ENCODE measurements at places on chromosomes 13 and 19.
A peak's percentile ranks its signal among the peaks of the same experiment; 100 is the strongest.

GRCh38 chr19:46913852-46914430, 53.1 kb downstream of the ARHGAP35 start:
- DNase-seq = peak; percentile 80

GRCh38 chr13:24187185-24187584, 26.7 kb downstream of the SPATA13 start:
- peak; percentile 36 for DNase-seq

DNA sequence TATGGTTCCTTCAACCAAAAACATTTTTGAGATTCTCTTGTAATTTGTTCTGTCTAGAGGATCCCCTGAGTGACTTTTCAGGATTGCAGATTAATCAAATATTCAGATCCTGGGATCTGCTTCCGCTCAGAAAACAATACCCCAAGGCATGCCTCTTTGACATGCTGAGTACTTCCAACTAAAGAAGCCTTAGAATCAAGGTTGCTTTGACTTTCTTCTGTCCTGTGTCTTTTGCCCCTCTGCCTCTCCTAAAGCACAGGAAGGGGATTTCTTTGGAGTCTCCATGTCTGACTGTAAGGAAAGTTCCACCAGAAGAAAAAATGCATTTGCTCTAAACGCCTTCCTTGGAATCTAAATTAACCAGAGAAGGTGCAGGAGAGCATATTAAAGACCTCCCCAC, 431.5 kb downstream of the FGF14 start:
- DNase-seq = no peak

GRCh38 chr19:1171755-1172352, 2.2 kb downstream of the SBNO2 start:
- DNase-seq = no peak

- DNase-seq = no peak
Measured at GRCh38 chr13:110227864-110228643, 78.9 kb downstream of the COL4A1 start.

DNA sequence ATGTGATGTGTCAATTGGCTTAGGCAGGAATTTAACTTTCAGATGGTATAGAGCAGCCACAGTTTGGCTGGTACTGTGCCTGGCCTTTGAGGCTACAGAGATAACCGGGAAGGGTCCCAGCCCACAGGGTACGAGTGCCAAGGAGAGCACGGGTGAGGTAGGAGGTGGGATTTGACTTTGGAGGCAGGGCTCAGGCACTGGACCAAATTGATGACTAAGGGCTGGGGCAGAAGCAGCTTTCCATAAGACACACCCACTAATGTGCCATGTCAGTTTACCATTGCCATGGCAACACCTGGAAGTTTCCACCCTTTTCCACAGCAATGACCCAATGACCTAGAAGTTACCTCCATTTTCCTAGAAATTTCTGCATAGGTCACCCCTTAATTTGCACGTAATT, 466.2 kb downstream of the TSHZ3 start:
- DNase-seq = no peak

DNA sequence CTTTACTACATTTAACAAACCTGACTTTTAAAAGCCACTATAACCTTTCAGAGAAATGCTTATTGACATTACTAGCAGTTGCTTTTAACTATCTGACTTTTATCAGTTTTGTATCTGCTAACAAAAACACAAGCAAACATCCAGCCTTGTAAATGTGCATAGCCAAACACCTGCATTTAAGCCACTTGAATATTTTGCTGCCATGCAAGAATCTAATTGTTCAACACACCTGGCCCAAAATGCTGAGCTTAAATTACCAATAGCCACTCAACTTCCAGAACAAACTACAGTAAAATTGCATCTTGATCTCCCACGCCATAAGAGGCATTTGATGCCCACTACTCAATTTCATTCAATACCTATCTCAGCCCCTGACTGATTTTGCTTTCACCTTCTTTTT, 9.3 kb downstream of the ZIC5 start:
- DNase-seq = no peak

DNA sequence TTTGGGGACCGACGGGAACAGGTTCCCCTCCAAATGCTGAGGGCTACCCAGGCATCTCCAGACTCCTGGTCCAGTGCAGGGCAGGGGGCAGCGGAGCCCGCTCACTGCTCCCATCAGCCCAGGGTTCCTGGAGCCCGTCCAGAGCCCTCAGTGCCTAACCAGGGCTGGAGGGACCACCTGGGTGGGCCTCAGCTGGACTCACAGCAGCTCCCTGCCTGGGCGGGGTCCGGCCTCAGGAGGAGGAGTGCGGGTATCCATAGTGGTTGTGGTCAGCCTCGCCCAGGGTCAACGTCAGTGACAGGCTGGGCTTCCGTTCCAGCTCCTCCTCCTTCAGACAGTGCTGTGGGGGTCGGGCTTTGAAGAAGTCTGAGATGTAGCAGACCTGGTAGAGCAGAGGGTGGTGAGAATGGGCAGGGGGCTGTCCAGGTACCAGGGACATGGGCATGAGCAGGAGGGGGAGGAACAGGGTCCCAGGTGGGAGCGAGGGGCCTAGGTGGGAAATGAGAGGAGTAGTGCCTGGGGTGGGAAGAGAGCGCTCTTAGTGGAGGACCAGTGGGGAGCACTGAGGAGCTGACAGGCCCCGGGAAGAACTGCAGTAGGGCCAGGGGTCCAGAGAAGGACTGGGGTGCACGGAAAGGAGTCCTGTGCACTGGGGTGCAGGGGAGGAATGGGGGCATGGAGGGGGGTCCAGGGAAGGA, 9.9 kb downstream of the PLPP2 start:
- DNase-seq = no peak

- DNase-seq = peak; percentile 35
Measured at GRCh38 chr13:63403733-63404132, 1988.1 kb upstream of the PCDH20 start.

- no peak for DNase-seq
Measured at GRCh38 chr19:33461256-33462111, 60.1 kb downstream of the PEPD start.

- DNase-seq = peak; percentile 34
Measured at GRCh38 chr19:18053576-18054219, 33.0 kb downstream of the IL12RB1 start.

DNA sequence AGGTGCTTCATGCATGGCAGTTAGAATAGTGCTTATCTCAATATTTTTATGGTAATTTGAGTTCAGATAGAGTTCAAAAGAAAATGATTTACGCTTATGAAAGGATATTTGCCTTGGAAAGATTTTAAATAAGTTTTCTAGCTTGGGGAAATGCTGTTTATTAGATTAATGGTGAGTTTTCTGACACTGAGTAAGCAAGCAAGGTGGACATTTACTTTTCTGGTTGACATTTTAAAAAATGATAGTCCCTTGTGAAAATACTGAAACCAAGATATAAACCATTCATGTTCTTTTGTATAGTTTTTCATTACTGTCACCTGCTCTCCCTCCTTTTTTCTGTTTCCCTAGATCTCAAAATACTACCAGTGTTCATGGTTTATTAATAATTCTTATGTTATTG, 1034.8 kb upstream of the SPRY2 start:
- no peak for DNase-seq

DNA sequence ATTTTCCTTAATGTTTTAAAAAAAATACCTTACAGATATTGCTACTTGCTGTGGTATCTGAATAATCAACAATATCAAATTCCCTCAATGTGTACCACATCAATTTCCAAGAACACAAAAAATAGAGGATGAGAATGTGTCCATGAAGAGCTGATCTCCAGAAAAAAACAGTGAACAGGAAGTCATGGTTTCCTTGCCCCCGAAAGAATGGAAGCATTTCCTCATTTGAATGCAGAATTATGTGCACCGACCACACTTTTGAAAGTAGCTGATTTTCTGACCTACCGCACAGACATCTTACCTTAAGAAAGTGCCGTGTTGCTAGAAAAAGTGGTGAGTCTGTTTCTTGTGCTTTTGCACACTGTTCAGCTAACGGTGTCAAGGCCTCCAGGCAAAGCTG, 13.4 kb upstream of the EEF1AKMT1 start:
- no peak for DNase-seq

GRCh38 chr13:35552172-35552844, 75.8 kb upstream of the MAB21L1 start:
- no peak for DNase-seq

- peak; percentile 89 for DNase-seq
Measured at GRCh38 chr19:17555929-17556813, 722 bp downstream of the COLGALT1 start.

DNA sequence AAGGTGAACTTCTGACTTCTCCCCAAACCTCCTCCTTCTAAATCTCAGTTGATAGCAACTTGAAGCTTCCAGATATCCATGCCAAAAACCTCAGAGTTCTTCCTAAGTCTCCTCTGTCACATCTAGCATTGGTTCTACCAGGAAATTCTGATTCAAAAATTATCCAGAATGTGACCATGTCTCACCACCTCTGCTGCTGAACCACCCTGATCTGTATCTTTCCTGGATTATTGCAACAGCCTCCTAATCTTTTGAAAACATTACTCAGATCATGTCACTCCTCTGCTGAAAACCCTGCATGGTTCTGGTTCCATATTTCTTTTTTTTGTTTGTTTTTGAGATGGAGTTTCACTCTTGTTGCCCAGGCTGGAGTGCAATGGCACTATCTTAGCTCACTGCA, 78.7 kb upstream of the TNFSF11 start:
- peak; percentile 64 for DNase-seq

DNA sequence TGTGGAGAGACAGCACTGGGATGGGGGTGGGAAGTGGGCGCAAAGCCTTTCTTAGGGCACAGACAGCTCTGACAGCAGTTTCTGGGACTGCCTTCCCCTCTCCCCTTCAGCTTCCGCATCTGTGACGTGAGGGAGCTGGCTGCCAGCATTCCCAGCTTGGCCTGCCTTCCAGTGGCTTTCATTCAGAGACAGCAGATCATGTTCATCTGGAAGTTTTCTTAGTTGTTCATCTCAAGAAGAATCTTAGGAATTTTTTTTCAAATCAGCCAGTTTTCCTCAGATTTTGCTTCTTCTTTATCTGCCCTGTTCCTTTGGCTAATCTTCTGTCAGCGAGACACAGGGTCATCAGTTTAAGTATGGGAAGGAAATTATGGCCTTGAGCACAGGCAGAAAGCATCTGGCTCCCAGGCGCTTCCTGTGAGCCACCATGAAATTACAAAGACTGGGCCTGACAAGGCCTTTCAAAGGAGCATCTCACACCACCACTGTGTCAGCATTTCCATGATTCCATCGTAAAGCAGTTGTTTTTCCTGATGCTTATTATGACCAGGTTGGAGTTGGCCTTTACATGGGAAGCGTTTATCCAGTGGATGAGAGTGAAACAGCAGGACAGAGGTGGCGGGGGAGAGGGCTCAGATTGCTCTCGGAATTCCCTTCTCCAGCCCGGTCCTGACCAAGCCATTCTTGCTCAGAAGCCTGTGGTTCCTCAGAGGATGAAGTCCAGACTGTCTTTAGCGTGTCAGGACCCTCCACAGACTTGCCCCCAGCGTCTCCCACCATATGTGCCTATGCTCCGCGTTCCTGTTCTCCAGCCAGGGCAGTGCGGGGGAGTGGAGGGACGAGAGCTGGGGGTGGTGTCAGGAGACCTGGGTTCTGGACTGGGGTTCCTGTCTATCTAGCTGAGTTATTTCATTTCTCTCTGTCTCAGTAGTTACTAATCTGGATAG, 43.6 kb downstream of the ARHGAP35 start:
- no peak for DNase-seq

- peak; percentile 49 for DNase-seq
Measured at GRCh38 chr13:43574605-43575004, 212.2 kb downstream of the ENOX1 start.

DNA sequence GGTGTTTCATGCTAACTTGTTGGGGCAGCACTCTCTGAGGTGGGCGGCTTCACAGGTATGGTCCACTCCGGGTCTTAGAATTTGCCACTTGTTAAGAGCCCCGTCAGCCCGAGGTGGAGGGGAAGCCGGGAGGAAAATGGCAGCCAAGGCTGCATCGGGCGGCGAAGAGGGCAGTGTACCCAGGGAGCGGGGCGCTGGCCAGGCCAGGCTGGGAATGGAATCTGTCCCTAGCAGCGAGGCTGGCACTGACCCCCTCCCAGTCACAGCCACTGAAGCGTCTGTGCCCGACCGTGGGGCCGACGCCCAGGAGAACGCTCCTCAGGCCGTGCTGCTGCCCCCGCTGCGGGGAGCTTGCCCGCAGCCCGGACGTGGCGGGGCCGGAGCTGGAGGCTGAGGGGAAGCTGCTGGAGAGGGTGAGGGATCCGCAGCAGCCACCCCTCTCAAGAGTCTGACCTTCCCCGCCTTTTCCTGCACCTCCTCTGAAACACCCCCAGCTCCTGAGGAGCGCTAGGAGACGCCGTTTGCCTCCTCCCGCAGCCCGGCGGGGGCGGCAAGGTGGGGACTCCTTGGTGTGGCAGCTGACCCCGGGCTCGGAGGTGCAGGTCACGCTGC, 313.8 kb upstream of the SPRY2 start:
- DNase-seq = peak; percentile 15

- DNase-seq = peak; percentile 64
Measured at GRCh38 chr19:991174-991931, 7.2 kb downstream of the WDR18 start.

DNA sequence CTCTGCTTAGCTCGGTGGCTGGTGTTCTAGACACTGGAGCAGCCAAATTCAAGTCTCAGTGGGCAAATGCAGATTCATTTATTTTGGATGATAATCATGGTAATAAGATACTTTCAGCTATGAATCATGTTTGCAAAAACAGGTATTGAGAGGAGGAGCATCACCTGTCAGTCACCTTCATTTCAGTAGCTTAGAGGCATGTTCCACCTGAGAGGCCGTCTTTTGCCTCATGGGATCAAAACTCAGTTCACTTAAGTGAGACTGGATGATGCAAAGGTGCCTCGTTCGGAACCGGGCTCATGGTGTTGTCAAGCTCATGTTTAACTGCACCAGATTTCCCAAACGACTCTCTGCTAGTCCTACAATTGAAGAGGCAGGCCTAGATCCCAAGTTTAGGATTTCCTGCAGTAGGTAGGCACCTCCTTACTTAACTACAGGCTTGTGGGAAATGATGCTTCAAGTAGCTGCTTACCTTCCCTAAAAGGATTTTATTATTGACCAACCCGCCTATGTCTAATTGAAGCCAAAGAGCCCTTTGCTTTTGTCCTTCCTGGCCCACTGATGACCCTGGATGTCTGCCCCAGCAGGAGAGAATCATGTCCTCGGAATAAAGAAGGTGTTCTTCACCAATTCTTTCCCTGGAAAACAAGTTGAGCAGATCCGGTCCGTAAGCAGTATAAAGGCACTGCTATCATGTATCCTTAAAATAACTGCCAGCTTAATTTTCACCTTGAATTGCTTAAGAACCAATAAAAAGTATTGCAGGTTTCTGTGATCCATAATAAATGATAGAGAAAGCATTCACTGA, 60.0 kb downstream of the ZAR1L start:
- no peak for DNase-seq

DNA sequence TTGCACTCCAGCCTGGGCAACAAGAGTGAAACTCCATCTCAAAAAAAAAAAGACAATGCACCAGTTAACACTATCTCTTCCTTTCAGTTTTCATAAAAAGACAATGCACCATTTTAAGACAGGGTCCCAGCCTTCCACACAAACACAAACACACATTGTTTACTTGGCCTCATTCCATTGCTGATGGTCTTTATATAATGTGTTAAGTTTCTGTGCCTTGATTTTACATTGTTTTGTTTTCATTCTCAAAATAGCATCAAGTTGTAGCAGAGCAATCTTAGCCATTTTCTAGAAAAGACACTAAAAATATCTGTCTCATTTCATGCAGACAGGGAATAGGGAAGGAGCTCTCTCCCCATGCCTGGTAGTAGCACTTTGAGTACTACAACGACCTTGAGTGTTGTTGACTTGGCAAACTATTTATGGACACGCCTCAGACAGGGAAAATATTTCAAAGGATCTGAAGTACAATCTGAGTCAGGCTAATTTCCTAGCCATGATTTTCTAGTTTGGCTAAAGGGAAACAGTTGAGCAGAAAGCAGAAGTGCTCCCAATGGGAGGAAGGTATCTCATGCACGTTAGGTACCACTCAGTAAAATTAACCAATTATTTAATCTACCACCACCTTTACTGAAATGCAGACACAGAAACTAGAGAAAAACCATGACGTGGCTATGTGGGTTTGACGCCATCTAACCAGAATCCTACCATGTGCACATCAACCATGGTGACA, 120.6 kb downstream of the ABCC4 start:
- DNase-seq = no peak
